Gastrocnemius medialis (tissue), 4 donors: ENCODE measurements at places on chromosomes 13 and 19.

- no peak for DNase-seq
These were observed 79.4 kb upstream of the MCF2L start for GRCh38 chr13:112889351-112890290.

DNA sequence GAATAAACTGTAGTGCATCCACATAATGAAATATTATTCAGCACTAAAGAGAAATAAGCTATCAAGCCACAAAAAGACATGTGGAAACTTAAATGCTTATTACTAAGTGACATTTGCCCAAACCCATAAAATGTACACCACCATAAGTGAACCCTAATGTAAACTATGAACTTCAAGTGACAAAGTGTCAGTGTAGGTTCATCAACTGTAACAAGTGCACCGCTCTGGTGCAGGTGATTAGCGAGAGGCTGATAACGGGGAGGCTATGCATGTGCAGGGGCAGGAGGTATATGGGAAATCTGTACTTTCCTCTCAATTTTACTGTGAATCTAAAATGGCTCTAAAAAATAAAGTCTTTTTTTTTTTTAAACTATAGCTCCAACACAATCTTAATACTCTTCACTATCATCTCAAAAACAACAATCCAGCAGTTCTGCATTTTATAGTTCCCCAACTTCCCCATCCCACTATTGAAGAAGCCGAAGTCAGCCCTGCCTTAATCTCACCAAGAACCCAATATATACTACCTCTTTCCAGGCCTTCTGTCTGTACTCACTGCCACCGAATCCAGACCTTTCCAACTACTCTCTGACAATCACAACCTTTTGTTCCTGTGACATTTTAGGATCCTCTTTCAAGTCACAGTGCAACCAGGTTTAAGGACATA lies 22.6 kb downstream of the ELF1 start:
- no peak for DNase-seq

DNA sequence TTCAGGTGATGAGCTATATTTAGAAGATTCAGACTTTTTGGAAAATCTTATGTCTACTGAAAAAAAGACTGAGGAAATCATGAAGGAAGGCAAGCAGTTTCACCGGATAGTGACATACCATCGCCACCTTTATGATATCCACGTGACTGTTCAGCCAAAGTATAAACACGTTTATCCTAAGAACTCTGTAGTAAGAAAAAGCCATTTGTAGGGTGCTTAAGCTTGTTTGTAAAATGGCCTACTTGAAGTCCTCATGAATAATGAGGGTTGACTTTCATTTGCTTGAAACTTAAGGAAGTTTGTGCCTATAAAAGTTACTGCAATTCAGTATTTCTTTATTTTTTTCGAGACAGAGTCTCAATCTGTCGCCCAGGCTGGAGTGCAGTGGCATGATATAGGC lies 7.8 kb upstream of the TDRD12 start:
- DNase-seq: no peak

DNA sequence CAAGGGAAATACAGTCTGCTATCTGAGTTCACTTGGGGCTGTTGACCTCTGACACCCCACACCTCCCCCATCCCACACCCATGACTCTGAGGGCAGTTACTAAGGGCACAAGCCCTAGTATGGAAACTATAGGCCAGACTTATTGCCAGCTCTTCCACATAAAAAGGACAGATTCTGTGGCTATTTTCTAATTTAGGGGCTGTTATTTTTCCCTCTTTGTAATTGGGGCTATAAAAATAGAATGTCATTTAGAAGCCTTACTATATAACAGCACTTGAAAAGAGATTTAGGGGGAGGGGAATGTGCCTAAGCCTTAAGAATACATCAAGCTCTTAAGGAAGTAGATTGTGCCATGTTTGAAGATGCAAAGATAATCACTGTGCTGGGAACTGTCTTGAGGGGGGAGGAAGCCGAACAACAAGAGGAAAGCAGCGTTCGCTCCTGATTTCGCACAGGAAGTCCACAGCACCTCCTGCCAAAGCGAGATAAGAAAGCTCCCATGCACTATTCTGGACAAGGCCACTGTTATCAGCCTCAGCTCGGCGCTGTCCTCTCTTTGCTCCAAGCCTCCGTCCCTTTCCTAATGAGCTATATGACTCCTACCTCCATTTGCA lies 86.6 kb downstream of the FLT1 start:
- peak; percentile 15 for DNase-seq

DNA sequence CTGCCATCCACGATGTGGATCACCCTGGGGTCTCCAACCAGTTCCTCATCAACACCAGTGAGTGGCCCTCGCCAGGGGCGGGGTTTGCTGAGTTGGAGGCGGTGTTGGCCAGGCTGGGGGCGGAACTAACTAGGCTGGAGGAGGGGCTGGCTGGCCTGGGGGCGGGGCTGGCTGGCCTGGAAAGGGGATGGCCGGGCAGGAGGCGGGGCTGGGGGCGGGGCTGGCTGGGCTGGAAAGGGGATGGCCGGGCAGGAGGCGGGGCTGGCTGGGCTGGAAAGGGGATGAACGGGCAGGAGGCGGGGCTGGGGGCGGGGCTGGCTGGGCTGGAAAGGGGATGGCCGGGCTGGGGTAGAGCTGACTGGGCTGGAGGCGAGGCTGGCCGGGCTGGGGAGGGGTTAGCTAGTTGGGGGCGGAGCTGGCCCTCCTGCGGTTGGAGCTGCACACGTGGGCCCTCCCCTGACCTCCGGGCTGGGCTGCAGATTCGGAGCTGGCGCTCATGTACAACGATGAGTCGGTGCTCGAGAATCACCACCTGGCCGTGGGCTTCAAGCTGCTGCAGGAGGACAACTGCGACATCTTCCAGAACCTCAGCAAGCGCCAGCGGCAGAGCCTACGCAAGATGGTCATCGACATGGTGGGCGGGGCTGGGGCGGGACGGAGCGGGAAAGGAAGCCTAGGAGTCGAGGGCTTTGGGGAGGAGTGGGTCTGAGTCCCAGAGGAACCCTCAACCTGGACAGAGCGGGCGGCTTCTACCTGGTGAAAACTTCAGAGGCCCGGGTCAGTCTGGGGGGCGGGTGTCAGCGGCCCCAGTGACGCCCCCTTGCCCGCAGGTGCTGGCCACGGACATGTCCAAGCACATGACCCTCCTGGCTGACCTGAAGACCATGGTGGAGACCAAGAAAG lies 41.0 kb downstream of the PDE4A start:
- DNase-seq: peak; percentile 94

GRCh38 chr19:46412650-46413261 lies 608 bp downstream of the CCDC8 start:
- DNase-seq: no peak

- no peak for DNase-seq
These were observed 22.4 kb downstream of the LRCH1 start for GRCh38 chr13:46575301-46575771.

DNA sequence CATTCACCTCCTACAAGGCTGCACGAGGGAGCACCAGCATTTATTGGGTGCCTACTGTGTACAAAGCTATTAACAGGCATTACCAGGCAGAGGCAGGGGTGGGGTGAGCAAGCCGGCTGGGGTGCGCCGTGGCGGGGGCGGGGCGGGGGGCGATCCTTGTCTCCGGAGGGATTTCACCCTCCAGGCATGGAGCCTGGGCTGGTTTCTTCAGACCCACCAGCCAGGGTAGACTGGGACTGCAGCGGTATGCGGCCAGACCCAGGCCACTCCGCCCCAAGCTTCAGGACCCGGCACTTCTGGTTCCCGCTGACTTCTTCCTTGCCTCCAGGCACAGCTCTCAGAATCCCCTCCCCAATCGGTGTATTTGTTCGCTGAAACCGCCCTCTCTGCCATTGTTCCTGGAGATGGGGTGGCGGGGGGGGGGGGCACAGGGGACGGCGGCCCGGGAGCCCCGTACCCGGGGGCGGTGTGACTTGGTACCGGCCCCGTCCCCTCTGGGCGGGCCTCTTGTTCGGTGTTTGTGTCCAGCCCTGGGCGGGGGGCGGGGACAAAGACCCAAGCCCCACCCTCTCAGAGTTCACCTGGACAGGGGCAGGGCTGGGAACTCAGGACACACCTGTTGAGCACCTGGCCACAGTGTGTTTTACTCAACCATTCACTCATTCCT lies 14.4 kb downstream of the TJP3 start:
- no peak for DNase-seq

- DNase-seq: no peak
These were observed 63.9 kb upstream of the SLC10A2 start for GRCh38 chr13:103130146-103130545.

DNA sequence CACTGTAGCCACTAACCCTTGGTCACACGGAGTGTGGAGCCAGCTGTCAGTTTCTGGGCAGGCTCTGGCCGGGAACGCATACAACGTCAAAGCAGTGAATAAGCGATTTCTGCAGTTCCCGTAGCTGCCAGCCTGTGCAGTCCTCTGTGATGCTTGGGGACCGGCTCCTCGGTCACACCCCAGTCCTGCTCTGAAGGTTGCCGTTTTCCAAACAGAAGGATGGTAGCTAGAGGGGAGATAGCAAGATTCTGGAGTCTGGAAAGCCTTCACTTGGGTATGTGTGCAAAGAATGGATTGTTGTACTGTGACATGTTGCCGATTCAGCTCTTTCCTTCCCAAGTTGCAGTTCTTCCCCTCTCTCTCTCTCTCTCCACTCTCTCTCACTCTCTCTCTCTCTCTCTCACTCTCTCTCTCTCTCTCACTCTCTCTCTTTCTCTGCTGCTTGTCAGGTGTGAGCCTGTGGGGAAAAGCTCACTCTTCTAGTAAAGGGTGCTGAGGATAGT lies 38.7 kb upstream of the C1QTNF9 start:
- peak; percentile 48 for DNase-seq

DNA sequence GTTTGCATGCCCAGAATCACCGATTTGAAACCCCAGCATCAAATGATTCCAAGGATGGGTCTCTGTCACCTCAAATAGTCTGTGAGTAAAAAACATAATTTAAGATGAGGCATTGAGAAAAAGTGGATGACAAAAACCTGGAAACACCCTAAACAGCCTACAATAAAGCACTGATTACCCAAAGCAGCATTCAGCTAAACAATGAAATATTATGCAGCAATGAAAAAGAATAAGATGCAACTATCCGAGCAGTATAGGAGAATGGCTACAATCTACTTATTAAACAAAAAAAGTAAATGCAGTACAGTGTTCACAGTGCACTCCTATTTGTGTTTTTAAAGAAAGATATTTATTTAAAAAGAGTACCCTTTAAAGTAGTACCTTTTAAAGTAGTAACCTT lies 7.7 kb upstream of the RFX2 start:
- DNase-seq: no peak

GRCh38 chr19:51547397-51548212 lies 16.1 kb upstream of the SIGLEC6 start:
- no peak for DNase-seq

DNA sequence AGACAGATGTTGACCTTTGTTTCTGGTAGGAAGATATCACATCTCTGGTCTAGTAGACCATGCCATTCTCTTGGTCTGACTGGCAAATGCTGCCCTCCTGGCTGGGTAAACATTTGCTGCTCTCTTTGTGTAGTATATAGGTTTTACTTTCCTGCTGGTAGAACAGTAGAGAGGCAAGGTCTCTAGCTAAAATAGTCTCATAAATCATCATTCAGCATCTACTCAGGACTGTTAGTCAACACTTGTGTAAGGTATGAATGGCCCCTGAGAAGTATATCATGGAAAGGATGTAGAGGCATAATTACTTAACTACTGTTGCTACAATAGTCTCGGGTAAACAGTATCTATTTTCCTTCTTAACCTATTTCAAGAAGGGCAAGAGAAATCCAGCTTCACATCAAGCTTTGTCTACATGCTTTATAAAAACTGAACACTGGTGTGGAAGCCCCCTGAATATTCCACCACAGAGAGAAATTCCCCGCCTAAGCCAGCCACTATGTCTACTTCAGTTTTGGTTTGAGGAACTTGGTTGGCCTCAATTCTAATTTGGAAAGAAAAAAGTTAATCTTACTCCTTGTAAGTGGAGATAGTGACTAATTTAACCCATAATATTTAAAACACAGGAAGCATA lies 18.4 kb upstream of the MYCBP2 start:
- no peak for DNase-seq

DNA sequence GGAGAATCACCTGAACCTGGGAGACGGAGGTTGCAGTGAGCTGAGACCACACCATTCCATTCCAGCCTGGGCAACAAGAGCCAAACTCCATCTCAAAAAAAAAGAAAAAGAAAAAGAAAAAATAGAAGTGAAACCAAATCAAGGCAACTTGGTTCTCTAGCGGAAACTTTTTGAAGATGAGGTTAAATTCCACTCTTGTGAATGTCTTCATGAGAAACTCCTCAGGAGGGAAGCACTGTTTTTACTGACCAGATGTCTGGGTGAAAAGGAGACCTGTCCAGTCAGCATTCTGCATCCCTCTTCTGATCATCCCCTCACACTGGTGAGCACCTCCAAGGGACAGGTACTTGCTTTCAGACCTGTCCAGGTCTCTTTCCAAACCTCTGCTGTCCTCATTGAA lies 15.8 kb downstream of the BRD4 start:
- DNase-seq: no peak

- DNase-seq: no peak
These were observed 55.7 kb downstream of the FAM216B start for GRCh38 chr13:42836930-42837690.

- DNase-seq: no peak
These were observed 7.9 kb downstream of the HPN start for GRCh38 chr19:35049456-35049855.

DNA sequence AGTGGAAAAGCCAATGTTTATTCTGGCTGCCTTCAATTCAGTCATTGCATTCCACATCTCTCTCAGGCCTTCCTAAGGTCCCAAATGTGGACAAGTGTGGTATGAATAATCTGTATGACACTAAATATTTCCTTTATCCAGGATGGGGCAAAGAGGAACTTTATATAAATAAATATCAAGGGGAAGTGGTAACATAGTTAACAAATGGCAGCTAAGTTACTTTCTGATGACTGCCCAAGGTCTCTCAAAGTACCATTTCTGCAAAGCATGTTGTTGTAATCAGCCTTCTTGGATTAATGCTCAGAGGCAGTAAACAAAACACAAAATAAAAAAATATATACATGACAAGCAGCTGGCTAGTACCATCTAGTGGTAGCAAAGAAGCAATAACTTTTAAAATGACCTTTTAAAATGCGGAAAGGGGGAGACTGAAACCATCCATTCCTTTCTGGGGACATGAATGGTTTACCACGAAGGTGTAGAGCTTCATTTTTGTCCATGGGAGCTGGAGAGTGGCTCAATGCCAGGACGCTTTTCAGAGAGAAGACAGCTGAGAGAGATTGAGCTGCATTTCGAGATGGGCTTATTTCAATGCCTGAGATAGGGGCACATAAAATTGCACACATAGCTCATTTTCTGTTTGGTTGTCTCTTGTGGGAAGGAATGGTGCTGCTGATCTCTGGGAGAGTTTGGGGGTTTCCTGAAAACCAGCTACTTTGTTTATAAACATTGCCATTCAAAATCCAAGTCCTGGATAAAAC lies 259.2 kb downstream of the RFC3 start:
- DNase-seq: no peak
